ENCODE measurements at places on chromosomes 13 and 19.

- no peak for DNase-seq
Measured at GRCh38 chr19:5966941-5967340, 11.0 kb downstream of the RANBP3 start.

DNA sequence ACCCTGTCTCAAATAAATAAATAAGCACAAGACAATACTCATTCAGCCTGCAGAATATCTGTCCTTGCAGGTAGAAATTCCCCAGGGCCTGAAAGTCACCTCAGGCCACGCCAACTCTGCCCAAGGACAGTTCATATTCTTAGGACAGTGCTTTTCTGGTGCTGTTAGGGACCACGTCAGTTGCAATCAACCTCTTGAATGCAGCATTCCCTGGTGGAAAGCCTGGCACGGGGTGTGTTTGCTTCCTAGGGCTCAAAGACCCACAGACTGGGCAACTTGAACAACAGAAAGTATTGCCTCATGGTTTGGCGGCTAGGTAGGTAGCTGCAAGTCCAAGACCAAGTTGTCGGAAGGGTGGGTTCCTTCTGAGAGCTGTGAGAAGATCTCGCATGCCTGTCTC lies 160.3 kb downstream of the KCTD15 start:
- no peak for DNase-seq

- no peak for DNase-seq
Measured at GRCh38 chr13:39072842-39073241, 34.6 kb downstream of the NHLRC3 start.

GRCh38 chr13:64505336-64505910 lies 2724.7 kb downstream of the PCDH9 start:
- DNase-seq, result no peak

GRCh38 chr13:71587817-71588216 lies 279.2 kb downstream of the DACH1 start:
- no peak for DNase-seq
